ENCODE measurements at places on chromosomes 7 and 10.

DNA sequence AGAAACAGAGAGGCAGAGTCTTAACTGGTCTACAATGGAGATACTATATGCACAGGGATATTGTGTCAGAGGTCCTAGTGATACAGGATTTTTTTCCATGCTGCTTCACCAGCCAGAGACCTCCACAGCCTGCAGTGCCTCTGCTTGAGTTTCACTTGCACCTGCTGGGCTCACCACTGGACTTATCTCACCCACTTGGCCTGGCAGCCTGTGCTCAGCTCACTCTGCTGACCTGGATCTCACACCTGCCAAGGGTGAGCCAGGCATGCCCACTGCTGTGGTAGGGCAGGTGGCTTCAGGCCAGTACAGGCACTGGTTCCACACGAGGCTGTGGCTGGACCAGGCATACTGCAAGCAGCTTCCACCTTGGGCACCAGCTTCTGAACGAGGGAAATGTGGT is 36.6 kb downstream of the PNLIPRP3 start:
- no peak for DNase-seq

- DNase-seq: no peak
Measured at GRCh38 chr7:117011419-117012260, 58.3 kb downstream of the ST7 start.

DNA sequence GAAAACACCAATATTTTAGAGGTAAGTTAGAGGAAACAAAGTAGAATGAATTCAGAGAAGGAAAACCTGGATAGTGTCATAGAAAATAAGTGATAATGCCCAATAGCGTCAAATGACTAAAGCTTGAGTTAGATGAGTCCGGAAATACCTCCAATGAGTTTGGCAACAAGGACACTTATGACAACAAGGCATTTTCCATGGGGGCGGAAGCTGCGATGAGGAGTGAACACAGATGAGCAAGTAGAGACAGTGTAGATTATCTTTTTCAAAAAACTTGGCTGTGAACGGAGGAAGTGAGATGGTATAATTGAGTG is 383 bp upstream of the R3HCC1L start:
- no peak for DNase-seq

DNA sequence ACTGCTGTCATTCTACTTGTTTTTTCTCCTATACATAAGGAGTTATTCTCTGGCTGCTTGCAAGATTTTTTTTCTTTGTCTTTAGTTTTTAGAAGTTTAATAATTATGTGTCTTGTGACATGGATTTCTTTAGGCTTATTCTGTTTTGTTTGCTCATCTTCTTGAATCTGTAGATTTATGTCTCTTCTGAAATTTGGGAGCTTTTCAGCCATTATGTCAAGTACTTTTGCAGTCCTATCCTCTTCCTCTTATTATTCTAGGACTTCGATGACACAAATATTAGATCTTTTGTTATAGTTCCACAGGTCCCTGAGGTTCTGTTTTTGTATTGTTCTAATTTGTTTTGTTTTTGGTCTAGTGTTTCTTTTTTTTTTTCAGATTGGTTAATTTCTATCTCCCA is 13.9 kb upstream of the SGPL1 start:
- no peak for DNase-seq

DNA sequence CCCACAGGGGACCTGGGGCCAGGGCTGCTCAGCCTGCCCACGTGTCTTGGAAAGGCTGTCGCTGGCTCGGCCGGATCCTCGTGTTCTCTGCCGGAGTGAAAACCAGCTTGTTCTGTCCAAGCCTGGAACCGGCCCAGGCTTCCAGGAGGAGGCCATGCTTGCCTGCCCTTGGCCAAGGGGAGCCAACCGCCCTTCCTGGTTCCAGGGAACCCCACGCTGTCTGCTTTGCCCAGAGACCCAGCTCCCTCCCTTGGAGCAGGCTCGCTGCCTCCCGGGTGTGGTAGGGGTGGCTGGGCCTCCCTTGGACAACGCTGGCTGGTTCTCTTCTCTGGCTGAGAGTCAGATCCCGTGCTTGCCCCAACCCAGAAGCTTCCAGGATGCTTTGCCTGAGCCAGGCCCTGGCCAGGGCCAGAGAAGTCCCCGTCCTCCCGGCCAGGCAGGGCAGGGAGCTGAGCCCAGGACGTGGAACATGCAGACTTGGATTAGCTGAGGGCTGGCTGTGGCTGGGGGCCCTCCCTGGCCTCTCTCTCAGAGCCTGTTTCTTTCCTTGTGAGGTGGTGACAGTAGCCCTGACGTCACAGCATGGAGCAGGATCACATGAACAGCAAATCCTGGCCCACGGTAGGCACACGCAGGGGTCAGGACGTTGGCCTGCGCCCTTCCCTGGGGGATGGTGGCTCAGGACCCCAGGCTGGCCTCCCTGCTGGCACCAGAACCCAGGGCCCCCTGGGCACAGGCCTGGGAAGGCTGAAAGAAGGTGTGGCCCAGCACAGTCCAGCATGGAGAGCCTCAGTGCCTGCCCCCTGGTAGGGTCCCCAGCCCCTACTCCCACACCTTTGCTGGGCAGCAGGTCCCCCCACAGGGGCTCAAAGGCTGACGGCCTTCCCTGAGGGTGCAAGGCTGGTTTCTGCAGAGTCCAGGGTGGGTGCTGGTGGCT is 67.5 kb downstream of the PWWP2B start:
- no peak for DNase-seq

DNA sequence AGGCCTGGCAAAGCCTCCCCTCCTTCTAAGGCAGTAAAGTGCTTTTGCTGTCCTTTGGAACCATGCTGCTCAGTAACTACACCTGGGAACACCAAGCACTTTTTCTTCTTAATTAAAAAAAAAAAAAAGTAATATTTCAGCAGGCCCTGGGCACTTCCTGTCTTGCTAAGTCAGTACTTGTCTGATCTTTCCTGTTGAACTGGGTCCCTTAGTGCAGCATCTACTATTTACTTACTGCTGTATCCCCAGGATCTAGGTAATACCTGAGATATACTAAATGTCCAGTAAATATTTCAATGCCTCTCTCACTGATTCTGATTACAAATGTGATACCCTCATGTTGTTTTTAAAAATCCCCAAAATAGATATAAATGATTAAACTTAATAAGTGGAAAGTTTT is 77.4 kb downstream of the PPP1R3C start:
- no peak for DNase-seq

Data from CD4-positive, alpha-beta T cell treated with Interleukin-6 for 4 hours (primary cell).